ENCODE measurements at places on chromosomes 2 and 18.

DNA sequence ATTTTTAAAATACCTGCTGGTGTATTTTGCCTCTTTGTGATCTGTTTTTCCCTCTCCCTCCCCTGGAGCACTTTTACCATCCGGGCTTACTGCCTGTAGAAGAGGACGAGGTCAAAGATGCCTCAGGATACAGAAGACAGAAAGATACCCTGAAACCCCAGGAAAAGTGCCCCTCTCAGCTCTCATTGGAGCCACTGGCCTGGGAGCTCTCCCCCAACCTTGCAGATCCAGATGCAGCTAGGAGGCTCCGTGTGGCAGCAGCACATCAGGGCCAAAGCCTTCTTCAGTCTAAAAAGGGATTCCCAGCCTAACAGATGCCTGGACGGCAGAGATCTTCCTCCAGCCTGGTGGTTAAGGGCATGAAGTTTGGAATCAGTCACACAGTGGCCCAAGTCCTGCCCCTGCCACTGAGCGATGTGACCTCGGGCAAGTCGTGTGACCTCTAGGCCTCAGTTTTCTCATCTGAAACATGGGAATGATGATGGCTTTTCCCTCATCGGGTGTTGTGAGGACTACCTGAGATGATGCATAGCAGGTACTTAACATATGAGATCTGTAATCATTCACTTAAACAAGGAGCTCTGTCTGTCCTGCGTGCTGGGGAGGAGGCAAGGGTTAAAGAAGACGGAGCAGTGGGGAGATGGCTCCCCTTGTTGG lies 239.4 kb downstream of the DYSF start:
- DNase-seq = no peak

- DNase-seq = no peak
Measured at GRCh38 chr2:215772003-215772402, 241.3 kb downstream of the MREG start.

DNA sequence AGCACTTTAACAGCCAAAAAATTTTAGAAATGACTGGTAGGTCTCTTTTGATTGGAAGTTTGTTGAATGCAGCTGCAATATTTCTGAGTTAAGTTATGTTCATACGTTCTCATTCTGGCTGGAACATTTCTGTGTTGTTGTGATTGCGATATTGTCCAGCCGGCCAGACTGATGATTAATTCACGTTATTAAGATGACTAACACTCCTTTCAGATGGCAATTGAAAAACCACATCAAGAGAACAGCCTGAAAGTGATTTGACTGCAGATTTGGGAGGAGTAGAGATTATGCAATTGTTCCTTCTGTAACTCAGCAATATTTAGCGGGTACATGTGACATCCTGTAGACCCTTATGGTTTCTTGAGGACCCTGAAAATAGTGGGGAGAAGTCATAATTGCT lies 133.7 kb downstream of the FBXO15 start:
- DNase-seq = peak; percentile 89

GRCh38 chr18:13370995-13371625 lies 152.6 kb downstream of the LDLRAD4 start:
- no peak for DNase-seq

GRCh38 chr2:9394816-9395215 lies 28.5 kb downstream of the ITGB1BP1 start:
- DNase-seq = no peak

GRCh38 chr2:109513749-109514588 lies 99.8 kb downstream of the SEPTIN10 start:
- DNase-seq = peak; percentile 92

GRCh38 chr18:23887035-23887434 lies 127.5 kb upstream of the TTC39C start:
- DNase-seq = no peak

DNA sequence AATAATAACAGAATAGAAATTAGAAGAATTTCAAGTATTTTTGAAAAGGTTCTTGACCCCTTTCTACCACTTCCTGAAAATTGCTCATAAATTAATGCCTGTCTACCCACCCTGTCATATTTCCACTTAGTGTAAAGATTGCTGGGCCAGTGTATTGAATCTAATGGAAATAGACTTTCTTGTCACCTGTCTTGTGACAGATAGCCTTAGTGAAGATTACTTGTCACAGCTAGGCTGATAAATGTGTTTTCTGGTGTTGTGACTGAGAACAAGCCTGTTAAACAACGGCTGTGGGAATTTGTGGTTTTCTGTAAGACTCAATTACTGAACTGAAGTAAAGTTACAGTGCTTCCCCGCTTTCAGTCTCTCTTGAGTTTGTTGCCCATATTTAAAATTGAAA lies 37.0 kb downstream of the PIK3C3 start:
- DNase-seq = no peak

DNA sequence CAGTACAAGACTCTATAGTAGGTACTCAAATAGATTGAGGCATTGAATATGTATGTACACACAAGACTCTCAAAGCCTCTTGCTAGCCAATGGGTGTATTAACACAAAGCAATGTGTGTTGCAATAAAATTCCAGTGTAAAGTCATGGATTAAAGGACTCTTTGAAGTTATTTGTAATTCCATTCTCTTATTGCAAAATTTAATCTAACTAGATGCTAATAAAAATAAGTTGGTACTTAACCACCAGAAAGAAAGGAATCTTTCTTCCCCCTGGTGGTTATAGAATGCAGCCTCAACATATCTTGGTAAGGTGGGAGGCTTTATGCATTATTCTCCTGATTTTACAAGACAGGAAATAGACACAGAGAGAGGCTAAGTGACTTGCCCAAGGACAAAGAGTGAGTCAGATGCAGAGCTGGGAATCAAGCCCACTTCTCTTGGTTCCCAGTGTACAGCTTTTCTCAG lies 18.0 kb downstream of the LRP1B start:
- DNase-seq = peak; percentile 64

- no peak for DNase-seq
Measured at GRCh38 chr18:55249550-55249949, 290.3 kb upstream of the CCDC68 start.

GRCh38 chr2:238143239-238143951 lies 4.9 kb downstream of the KLHL30 start:
- DNase-seq = peak; percentile 83

GRCh38 chr2:33598561-33599174 lies 431 bp downstream of the FAM98A start:
- peak; percentile 60 for DNase-seq

GRCh38 chr18:57811477-57812125 lies 8.5 kb upstream of the ATP8B1 start:
- no peak for DNase-seq

- DNase-seq = no peak
Measured at GRCh38 chr2:192827735-192828134, 633.0 kb upstream of the TMEFF2 start.

- no peak for DNase-seq
Measured at GRCh38 chr18:66271962-66272361, 331.9 kb downstream of the CDH19 start.

DNA sequence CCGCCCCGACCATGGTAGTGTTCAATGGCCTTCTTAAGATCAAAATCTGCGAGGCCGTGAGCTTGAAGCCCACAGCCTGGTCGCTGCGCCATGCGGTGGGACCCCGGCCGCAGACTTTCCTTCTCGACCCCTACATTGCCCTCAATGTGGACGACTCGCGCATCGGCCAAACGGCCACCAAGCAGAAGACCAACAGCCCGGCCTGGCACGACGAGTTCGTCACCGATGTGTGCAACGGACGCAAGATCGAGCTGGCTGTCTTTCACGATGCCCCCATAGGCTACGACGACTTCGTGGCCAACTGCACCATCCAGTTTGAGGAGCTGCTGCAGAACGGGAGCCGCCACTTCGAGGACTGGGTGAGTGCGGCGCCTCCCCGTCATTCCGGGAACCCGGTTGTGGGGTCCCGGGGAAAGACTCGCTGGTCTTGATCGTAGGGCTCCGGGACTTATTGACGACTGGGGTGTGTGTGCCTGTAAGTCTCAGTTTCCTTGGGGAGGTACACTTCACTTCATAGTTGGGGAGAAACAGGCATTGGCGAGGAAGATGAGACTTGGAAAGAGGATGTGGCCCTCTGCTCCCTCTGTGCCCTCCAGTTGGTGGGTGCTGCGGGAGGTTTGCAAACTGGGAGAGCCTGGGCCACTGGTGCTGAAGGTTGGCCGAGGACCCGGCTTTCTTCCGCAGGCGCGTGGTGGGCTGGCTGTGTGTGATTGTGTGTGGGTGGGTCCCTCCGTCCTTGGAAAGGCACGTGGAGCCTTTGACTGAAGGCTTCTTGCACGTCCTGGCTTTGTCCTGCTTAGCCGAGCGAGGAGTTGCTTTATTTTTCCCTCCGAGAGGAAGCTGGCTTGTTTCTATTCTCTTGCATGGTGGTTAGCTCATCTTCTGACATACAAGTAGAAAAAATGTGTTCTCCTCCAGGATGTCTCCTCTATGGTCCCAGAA lies 886 bp downstream of the PRKCE start:
- peak; percentile 25 for DNase-seq

DNA sequence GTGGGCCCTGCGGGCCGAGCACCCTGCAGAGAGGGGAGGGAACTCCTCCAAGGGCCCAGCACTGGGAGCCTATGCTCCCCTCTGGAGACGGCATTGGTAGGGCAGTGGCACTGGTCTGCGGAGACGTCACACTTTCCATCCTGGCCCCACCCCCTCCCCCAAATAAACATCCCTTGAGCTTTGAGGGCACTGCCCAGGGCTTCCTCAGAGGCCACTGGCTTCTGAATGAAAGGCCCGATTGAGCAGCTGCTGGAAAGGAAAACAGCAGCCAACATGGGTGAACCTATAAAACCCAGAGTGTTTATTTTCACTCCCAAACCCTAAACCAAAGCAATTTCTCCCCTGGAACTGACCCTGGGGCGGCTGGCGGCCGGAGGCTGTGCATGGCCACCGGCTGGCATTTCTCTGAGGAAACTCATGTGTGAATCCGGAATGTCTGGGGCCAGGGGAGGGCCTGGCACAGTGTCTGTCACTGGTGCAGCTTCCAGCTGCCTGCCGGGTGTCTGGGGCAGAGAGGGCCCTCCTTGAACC lies 138.9 kb downstream of the DYSF start:
- DNase-seq = no peak

- no peak for DNase-seq
Measured at GRCh38 chr2:75010571-75010970, 52.1 kb downstream of the POLE4 start.

DNA sequence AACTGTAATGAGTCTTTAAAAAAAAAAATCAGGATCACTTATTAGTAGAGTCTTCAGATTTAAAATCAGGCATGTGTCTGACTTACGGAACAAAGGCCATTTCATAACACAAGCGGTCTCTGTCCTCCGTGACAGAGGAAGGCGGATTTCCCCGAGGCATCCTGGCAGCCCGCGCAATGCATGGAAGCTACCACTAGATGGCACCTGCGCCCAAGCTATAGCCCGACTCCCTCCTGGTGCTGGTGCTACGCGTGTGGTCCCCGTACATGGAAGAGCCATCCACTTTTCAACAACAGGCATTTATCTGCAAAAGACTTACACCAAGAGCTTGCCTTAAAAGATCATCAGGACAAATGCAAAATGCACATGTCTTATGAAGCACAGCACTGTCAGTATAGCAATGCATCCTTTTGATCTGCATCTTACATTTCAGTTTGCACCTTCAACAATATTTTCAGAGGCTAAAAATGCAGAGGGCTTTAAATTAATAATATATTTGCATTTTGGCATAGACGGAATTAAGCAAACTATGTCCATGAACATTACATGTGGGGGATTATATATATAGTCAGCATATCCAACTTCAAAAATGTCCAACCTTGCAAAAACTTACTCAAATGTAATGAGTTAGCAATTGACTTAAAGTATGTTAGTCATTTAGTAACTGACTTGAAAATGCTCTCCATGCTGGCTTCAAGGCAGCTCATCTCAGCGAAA lies 96.0 kb downstream of the ZNF516 start:
- peak; percentile 77 for DNase-seq

DNA sequence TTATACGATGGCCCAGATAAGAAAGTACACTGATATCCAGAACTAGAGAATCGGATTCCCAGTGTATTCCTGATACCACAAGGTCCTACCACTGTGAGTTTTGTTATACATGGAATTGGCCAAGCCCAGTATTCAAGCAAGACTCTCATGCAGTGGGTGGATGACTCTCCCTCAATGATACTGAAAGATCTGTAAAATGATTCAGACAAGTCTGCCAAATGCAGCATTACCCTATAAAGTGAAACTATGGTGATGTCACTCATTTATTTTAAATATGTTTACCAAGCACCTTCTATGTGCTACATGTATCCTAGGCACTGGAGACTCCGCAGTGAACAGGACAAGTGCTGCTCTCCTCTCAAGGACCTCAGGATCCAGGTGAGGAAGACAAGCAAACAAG lies 22.6 kb downstream of the MYO5B start:
- DNase-seq = peak; percentile 70
